Mammary epithelial cell (primary cell): ENCODE measurements at places on chromosomes 12 and 14. TPM values are rescaled to one million over a fixed set of nuclear protein-coding genes. Genes with fewer than 3 reads are reported as not detected.

The BORCS5 gene
- 22.5 TPM for polyA plus RNA-seq

The GPRC5D gene
- polyA plus RNA-seq, result not detected

The KLRK1 gene
- not detected for polyA plus RNA-seq

The CCDC175 gene
- polyA plus RNA-seq, result not detected

The LALBA gene
- not detected for polyA plus RNA-seq
